ENCODE measurements at places on chromosomes 1 and 21. TPM values are rescaled to one million over a fixed set of nuclear protein-coding genes. Genes with fewer than 3 reads are reported as not detected.

Gene APOBEC4
- polyA plus RNA-seq: not detected

GRCh38 chr1:33841494-33841893 is 22.4 kb upstream of the HMGB4 start:
- DNase-seq: no peak

- DNase-seq: no peak
Measured at GRCh38 chr1:204405988-204406387, 5.6 kb downstream of the PPP1R15B start.

GRCh38 chr1:67831850-67832513 is 1.3 kb downstream of the GNG12 start:
- peak; percentile 19 for DNase-seq

Gene MYOG
- polyA plus RNA-seq: not detected

DNA sequence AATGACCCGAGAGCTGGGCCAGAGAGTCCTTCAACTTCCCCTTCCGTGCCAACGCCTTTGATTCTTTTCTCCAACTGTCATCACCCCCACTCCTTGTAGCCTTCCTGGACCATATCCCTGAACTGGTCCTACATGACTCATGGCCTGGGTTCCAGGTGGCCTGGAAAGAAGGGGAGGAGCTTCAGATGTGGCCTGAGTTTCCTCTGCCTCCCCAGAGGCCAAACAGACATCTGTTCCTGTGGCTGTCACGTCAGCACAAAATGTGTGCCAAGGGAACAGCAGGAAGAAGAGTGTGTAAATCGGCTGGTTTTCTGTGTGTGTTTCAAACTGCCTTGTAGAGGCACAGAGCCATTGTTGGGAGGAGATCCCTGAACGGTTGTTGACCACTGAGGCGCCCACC is 24.9 kb upstream of the KIRREL1 start:
- no peak for DNase-seq

DNA sequence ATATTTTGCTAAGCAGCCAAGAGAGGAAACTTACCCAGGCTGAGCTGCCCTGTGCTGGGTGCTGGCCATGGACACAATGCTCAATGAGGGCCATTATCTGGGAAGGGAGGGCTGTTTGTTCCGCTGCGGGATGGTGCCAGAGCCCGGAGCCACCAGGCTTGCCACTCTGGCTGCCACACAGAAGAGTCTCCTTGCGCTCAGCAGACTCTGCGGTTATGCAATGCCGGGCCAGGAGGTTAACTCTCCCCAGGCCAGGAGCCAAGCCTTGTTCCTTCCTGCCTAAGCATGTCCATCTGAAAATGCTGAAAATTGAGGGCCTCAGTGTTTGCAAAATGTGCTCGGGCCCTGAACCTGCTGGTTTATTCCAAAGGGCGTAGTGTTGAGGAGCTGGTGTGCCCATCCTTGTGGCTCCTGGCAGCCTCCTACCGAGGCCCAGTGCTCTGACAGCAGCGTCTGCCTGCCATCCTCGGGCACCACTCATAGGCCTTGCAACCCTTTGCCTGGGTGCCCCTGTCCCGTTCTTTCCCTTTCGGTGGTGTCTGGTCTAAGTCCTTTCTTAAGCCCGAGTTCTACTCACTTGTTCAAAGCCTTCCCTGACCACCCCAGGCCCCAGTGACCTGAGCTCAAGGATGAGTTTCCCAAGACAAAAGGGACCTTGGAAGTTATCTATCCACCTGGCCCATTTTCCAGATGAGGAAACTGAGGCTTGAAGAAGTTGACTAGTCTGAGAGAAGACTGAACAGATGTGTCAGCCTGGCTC is 133.8 kb upstream of the EDN2 start:
- no peak for DNase-seq

Gene CALML6
- not detected for polyA plus RNA-seq

Gene NPL
- polyA plus RNA-seq: 5.7 TPM

GRCh38 chr1:185957441-185958363 is 223.5 kb downstream of the HMCN1 start:
- DNase-seq: no peak

- DNase-seq: no peak
Measured at GRCh38 chr1:3943123-3943431, 43.0 kb upstream of the C1orf174 start.

GRCh38 chr21:41627428-41627827 is 119.5 kb upstream of the TMPRSS2 start:
- DNase-seq: no peak

DNA sequence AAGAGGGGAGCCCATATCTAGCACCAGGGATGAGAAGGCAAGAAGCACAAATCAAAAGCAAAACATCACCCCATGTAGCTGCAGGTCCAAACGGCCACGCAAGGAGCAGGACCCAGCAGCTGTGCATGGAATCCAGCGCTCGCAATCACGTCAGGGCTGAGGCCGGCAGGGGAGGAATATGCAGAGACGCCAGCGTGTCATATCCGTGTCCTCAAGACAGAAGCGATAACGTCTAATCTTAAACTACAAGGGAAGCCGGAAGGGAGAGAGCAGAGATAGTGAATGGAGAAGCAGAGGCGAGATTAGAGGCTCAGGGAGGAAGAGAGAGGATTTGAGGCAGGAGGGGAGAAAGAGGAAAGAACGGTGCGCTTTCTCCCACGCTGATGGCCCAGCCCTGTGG is 39.1 kb downstream of the FBXO2 start:
- no peak for DNase-seq

GRCh38 chr1:165560883-165561656 is 17.3 kb downstream of the LRRC52 start:
- DNase-seq: no peak

DNA sequence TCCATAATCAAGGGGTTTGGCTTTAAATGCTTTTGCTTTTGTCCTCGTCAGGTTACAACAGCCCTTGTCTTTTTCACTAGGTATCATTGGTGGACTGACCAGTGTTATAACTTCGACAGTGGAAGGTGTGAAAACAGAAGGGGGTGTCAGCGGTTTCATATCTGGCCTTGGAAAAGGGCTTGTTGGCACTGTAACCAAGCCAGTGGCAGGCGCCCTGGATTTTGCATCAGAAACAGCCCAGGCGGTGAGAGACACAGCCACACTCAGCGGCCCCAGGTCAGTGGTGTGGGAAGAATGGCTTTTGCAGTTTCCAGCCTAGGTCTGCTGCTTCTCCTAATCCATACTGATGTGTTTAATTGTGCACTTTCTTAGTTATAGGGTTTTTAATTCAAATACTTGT is 157.9 kb downstream of the DHRS3 start:
- DNase-seq: no peak

Gene MYOM3
- not detected for polyA plus RNA-seq

Gene CELA2B
- polyA plus RNA-seq: not detected

- no peak for DNase-seq
Measured at GRCh38 chr1:66752000-66752592, at the start of gene DYNLT5. Gene DYNLT5, plus strand, starts transcription at chr1:66752459. Its CDS starts 2,200 bp downstream, at chr1:66754659.

GRCh38 chr1:82836213-82836972 is 1035.7 kb downstream of the ADGRL2 start:
- DNase-seq: no peak

Gene PDC
- polyA plus RNA-seq: not detected

Gene AKR7A3
- not detected for polyA plus RNA-seq

Gene CA6
- polyA plus RNA-seq: not detected

- no peak for DNase-seq
Measured at GRCh38 chr1:82517586-82517985, 716.9 kb downstream of the ADGRL2 start.

GRCh38 chr1:10504249-10504648 is 29.5 kb downstream of the PEX14 start:
- no peak for DNase-seq

All from naive B cell (primary cell).